ENCODE measurements at places on chromosomes 11 and 22.

GRCh38 chr11:57566005-57566904 lies 1.2 kb downstream of the UBE2L6 start:
- DNase-seq: no peak

GRCh38 chr11:123301013-123301591 lies 106.1 kb upstream of the CLMP start:
- DNase-seq: peak; percentile 52

- DNase-seq: no peak
Observed at GRCh38 chr11:15673408-15673831, 558.7 kb downstream of the INSC start.

- peak; percentile 35 for DNase-seq
Observed at GRCh38 chr11:73478737-73479347, 102.6 kb downstream of the RELT start.

- DNase-seq: peak; percentile 98
Observed at GRCh38 chr11:122140500-122140899, 24.5 kb upstream of the BLID start.

GRCh38 chr11:32216749-32217148 lies 125.9 kb downstream of the RCN1 start:
- no peak for DNase-seq

GRCh38 chr11:2747248-2748027 lies 47.6 kb upstream of the KCNQ1OT1 start:
- DNase-seq: no peak

- DNase-seq: no peak
Observed at GRCh38 chr11:1162138-1162475, 4.4 kb downstream of the MUC5AC start.

- no peak for DNase-seq
Observed at GRCh38 chr22:44783091-44783490, 30.7 kb downstream of the ARHGAP8 start.

DNA sequence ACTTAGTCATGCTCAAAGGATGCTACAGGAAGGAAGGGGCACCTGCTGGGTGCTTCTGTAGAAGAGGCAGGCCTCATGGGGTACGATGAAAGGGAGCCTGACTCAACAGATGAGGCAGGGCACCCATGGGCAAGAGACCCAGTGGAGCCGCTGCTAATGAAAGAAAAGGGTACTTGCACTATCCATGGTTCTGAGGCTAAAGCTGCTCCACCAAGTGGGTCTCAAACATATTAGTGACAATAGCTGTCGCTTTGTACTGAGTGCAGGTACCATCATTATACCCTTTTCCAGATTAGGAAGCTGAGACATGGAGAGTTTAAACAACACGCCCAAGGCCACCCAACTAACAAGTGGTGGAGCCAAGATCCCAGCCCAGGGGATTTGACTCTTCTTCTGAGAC lies 127.5 kb upstream of the SERPIND1 start:
- no peak for DNase-seq

- no peak for DNase-seq
Observed at GRCh38 chr11:125724125-125724524, 22.0 kb upstream of the PATE1 start.

- DNase-seq: no peak
Observed at GRCh38 chr11:59616396-59616982, 915 bp upstream of the OSBP start.

GRCh38 chr11:19234231-19234817 lies 6.4 kb downstream of the E2F8 start:
- no peak for DNase-seq

- DNase-seq: no peak
Observed at GRCh38 chr22:25888399-25889054, 146.5 kb downstream of the MYO18B start.

DNA sequence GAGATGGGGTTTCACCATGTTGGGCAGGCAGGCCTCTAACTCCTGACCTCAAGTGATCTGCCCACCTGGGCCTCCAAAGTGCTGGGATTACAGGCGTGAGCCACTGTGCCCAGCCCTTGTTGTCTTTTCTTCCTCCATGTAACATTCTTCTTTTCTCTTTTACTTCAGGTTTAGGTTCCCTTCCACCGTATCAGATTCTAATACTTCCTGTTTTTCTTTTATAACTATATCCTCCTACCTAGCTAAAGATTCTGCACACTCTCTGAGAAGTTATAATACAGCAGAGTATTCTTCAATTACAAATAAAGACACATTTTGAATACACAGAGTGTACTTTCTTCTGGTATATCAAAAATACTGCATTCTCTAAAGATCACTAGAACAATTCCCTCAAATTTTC lies 33.2 kb upstream of the GAB2 start:
- DNase-seq: no peak

DNA sequence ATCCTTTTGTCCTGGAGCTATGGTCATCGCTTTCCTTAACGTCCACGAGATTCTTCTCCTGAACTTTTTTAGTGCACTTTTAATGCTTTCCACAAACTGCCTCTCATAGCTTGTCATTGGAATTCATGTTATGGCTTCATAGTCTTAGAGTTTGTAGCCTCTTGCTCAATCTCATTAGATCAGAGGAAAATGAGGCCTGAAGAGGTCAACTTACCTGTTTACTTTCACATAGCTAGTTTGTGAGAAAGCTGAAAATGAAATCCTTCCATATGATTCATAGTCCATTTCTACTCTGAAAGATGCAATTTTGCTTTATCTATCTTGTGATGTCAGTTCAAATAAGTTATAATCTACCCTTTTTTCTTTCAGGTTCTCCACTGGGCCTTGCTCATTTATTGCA lies 1747.2 kb upstream of the RAG2 start:
- peak; percentile 3 for DNase-seq

- DNase-seq: no peak
Observed at GRCh38 chr22:32103658-32104315, 55.3 kb downstream of the C22orf42 start.

DNA sequence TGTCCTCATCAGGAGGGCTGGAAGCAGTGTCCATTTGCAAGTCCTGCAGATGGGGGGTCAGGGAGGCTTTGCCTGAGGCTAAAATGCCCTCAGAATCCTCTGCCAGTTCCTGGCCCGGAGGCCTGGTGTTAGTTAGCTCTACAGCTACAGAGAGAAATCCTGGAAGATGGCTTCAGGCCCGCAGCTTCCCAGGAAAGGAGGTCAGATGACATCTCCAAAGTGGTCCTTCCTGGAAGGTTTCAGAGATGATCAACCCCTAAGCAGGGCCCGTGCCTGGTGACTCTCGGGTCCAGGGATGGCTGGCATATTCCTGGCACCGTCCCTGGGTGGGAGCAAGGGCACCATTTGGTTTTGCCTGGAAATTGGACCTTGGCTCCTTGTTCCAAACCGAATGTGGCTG lies 959.1 kb downstream of the BRD1 start:
- no peak for DNase-seq

DNA sequence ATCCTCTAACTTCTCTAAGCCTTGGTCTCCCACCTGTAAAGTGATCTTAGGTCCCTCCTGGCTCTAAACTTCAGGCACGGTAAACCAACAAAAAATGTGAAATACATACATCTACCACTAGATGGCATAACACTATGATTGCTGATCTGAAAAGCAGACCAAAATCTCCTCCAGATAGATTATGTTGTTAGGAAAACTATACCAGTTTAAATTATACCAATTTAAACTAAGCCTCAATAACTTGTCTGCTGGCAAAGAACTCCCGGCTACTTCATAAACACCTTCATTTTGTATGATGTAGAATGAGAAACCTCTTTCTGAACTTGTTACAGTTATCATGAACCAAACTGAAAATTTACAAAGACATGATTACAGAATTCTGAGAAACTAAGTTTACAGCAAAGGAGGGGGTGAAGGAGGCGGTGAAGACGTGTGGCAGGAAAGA lies 85.9 kb downstream of the SBF2 start:
- peak; percentile 50 for DNase-seq

DNA sequence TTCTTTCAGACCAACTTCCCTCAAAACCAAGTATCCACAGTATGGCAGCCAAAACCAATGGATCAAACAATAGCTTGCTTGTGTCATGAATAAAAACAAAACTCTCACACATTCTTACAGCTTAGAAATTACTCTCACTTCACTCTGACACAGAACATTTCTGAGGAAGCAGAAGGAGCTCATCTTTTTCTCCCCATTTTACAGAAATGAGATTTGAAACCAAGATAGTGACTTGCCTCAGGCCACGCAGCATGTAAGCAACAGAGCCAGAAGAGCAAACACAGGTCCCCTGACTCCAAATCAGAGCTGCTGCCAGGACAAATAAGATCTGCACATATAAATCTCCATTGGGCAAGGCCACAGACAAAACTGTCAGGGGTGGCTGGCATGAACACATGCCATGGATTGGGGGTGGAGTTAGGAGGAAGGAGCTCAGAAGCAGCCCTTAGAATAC lies 64.8 kb downstream of the RAB30 start:
- DNase-seq: no peak

- DNase-seq: no peak
Observed at GRCh38 chr11:118124929-118125535, 27.6 kb downstream of the SCN4B start.

- no peak for DNase-seq
Observed at GRCh38 chr11:484616-485015, 22.4 kb downstream of the RNH1 start.

All from fibroblast of skin of right biceps (primary cell).